ENCODE measurements at places on chromosomes 7 and 10.

- no peak for DNase-seq
Observed at GRCh38 chr10:11175823-11176243, 158.2 kb downstream of the CELF2 start.

DNA sequence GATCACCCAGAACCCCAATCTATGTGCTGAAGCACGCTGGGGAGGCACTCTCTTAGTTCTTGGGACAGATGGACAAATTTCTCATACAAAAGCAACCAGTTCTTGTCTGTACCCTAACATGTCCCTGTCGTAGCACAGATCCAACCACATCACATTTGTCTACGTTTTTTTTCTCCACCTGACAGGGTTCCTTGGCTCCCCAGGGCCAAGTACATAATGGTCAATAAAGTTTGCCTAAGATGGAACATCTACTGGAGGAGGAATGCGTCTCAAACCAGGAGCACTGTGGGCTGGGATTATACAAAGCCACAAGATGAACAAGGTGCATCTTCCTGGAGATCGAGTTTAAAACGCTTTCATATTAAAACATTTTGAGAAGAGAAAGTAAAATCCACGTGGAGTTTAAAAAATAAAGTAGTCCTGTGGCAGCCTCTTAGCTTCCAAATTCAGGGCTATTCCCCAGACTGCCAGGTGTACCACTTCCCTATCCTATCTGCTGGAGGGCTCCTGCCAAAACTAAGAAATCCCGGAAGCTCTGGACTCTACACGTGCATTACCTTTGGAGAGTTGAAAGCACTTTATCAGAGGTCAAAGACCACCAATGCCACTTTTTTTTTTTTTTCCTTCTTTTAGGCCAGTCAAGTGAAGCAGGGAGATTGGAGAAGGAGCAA lies 1.4 kb downstream of the TMEM243 start:
- no peak for DNase-seq

- peak; percentile 26 for DNase-seq
Observed at GRCh38 chr7:85185424-85186082, 1.3 kb downstream of the SEMA3D start.

GRCh38 chr7:124779194-124779593 lies 13.6 kb upstream of the GPR37 start:
- DNase-seq: peak; percentile 63

GRCh38 chr10:30990971-30991646 lies 40.6 kb downstream of the ZNF438 start:
- no peak for DNase-seq

- no peak for DNase-seq
Observed at GRCh38 chr10:128152741-128153580, 26.7 kb upstream of the MKI67 start.

GRCh38 chr7:135877805-135878204 lies 99.4 kb downstream of the MTPN start:
- peak; percentile 42 for DNase-seq

DNA sequence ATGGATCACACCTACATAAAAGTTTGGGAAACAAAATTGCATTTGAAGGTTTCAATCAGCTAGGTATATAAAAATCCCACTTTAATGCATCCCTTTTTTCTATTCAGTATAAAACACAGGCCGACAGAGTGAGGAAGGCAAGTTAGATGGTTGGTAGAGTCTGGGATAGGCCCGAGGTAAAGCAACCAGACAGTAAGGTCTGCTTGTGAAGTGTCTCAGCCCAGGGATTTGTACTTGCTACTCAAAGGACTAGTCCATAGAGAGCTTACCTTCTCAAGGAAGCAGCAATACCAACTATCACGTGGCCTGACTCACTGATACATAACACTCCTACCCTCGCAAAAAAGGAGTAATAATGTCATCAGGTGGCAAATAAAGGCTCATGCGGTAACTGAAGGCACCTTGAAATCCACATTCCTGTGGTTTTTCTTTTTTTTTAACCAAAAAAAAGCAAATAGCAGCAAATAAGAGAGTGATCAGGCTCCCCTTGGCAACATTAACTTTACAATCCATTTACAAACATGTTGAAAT lies 56.2 kb upstream of the ATP6V0A4 start:
- no peak for DNase-seq
